ENCODE measurements at places on chromosomes 7 and 10.

GRCh38 chr7:20152511-20152910, 64.7 kb downstream of the MACC1 start:
- DNase-seq = no peak

- DNase-seq = no peak
Measured at GRCh38 chr10:57846307-57847065, 421.2 kb downstream of the IPMK start.

- no peak for DNase-seq
Measured at GRCh38 chr7:106517508-106517907, 143.4 kb downstream of the CCDC71L start.

- no peak for DNase-seq
Measured at GRCh38 chr10:28769091-28769604, 91.8 kb downstream of the BAMBI start.

DNA sequence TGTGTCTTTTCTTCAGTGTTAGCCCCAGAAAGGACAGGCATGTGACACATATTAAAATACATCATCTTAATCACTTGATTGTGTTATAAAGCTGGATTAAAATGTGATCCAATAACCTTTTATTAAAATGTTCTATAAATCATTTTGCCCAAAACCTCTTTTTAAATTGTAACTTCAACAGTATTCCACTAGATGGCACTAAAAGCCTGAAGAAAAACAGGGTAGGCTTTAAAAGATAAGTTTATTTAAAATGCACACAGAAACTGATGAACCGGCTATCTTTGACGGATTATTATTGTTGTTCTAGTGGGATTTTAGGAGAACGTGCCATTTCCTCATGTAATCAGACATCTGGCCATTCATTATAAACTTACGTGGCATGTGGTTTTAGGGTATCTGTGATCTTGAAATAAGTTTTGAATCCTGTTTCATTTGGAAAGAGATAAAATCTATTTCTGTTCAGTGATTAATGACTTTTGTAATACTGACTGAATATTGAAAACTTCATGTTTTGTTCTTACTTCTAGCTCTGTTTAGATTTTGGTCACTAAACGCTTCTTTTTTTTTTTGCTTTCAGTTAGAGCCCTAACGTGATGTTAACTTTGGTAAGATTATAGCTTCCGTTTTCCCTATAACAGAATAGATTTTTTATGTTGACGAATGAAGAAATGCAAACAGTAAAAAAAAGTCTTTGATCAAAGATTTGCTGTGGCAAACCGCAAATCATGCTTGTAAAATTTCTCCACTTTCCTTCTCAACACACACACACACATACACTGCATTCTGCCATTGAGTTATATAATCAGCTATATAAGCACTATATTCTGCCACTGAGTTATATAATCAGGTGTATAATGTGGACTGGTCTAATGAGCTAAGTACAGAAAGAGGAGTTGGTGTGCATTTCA, 13.6 kb downstream of the VPS50 start:
- peak; percentile 51 for DNase-seq

Data from astrocyte of the hippocampus (primary cell).